ENCODE measurements at places on chromosomes 7 and 10.

GRCh38 chr7:92423710-92424131 is 23.6 kb upstream of the GATAD1 start:
- no peak for DNase-seq

DNA sequence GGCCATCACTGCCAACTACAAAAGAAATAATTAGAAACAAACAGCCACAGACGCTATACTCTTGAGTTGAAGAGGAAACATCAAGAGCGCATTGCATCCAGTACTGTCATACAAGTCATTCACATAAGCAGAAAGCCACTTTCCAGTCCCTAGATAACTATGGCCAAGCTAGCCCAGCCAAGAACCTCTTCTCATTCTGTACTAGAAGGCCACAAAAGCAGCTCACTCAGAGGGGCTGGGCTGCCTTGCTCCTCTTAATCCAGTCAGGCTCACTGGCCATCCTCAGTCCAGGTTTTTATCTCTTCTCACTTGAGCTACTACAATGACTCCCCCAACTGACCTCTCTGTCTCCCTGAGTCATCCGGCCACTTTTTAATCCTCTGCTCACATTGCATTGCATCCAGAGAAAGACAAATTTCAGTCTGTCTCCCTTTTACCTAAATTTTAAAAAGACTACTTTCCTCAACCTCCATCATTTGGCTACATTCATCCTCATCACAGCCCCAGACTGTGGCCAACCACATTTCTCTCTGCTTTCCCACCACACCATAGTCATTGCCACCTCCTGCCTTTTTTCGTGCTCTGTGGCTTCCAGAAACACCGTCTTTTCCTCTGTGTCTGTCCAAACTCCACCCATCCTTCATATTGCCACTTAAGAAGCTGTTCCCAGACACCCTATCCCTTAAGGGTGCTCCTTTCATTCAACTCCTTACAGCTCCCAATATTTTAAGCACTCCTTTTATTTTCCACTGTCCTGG is 25.0 kb downstream of the PPP1R3C start:
- DNase-seq = no peak

DNA sequence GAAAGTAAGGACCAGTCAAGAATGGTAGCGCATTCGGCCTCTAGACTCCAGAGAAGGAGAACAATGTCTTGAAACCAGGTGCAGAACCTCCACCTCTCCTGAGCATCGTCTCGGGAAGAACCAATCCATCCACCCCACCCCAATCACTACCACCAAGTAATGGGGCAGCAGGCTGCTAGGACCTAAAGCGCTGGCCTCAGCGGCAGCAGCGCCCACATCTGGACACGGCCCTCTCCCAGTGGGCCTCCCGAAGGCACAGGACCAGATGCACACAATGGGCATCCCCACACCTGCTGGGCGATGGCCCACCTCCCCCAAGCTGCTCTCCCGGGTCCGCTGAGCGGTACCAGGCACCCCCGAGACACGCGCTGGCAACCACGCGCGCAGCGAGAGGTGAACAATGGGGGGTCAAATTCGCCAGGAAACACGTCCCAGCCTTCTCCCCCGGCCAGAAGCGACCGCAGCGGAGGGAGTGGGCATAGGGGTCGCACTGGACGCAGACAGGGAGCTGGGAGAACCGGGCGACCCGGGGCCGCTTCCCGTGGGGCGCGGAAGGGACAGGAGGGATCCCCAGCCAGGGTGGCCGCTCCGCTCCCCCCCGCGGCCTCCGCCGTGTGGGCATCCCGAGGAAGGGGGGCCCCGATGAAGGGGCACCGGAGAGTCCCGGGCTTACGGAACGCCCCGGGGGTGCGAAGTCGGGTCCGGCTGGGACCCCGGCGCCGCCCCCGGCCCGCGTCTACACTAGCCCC is 506 bp downstream of the CTTNBP2 start:
- DNase-seq = no peak

DNA sequence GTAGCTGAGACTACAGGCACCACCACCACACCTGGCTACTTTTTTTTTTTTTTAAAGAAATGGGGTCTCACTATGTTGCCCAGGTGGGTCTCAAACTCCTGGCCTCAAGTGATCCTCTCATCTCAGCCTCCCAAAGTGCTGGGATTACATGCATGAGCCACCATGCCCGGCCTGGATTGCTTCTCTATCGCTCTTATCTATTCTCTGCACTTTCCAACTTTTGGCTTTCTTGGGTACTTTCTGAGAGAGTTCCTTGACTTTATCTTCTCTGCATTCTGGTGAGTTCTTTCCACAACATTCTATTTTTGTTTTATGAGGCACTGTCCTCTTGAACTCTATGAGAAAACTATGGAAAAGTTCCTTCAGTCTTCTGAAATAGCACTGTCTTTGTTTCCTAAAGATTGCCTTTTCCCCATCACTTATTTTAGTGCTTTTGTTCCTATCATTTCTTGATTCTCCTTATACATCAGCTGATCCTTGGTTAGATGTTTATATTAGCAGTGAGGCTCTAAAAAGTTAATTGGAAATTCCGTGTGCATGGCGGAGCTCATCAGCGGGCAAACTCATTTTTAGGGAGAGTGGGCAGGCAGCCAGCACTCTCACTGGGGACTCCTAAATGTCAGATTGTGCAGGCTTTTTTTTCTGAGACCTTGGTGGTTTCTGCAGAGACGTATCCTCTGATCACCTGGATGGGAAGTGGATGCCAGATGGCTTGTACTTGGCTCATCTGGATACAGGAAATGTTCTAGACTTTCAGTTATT is 43.9 kb downstream of the HIP1 start:
- no peak for DNase-seq

- DNase-seq = no peak
Observed at GRCh38 chr7:139004321-139005090, 23.3 kb upstream of the KIAA1549 start.

All from Karpas-422 (cell line).